ELR (cell line): ENCODE measurements at places on chromosomes 6 and 20.

- DNase-seq: no peak
Measured at GRCh38 chr6:130424710-130425109, 58.9 kb downstream of the TMEM200A start.

GRCh38 chr6:167393731-167394130 lies 68.8 kb downstream of the TTLL2 start:
- no peak for DNase-seq

DNA sequence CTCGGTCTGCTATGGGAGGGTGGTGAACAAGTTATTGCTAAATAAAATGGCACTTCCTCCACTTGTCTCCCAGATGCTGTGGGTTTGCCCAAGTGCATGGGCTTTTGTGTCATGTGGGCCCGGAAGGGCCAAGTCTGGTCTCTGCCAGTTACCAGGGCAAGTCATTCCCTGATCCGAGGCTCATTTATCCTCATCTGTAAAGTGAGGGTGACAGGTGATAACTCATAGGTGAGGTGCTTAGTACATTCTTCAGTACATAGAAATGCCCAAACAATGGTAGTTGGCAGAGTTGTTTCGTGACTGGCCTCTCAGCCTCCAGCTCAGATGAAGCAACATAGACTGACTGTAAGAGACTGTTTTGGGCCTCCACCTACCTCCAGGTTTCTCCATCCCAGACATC lies 2.0 kb upstream of the MUCL3 start:
- DNase-seq: no peak

DNA sequence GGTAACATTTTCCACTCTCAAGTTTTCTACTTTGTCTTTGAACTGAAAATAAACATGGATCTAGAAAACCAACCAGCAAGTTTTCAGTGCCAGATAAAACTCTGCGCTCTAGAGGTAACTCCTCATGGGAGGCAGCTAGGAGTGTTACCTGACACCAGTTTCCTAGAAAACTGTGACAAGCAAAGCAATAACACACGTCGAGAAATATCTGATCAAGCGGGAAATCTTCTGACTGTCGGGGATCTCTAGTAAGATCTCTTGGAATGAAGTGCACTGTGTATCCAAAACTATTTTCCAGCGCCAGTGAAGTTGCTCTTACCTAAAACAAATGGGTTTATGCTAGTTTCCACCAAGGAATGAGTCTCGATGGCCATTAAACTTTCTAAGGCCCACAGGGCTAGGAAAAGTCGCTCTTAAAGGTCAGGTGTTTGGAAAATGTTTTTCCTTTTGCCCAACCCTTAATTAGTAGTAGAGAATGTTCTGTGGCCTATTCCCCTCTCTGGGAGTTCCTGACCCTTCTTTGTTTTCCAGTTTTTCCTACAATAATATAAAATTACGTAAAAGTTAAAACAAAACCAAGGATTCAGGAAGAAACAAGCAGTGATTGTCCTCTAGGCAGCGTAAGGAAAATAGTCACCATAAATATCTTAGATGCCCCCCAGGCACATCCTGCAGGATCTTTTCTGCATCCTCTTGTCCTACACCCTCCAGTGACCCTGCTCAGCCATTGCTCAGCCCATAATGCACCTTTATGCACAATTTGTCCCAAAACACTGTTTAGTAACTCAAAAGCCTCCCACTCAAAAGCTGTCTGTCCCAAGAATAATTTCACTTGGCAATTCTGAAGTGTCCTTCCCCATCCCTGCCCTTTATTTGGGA lies 137.7 kb upstream of the AKAP12 start:
- DNase-seq: no peak

DNA sequence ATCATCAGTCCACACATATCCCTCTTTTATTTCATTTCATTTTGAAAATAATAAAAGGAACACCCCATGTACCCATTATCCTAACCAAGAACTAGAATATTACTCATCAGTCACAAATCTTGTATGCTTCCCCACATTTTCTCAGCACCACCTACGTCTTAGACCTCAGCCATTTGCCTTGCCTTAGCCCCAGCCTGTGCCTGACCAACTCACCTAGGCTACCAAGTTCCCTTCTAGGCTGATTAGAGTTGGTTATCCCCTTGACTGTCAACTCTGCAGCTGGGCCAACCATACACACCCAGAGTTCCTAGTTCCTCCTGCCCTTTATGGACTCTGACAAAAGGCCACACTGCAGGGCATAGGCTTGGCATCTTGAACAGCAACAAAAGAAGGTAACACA lies 33.4 kb upstream of the IPCEF1 start:
- DNase-seq: no peak

- peak; percentile 73 for DNase-seq
Measured at GRCh38 chr6:48325701-48326100, 214.7 kb upstream of the PTCHD4 start.

GRCh38 chr20:60214901-60215815 lies 256.9 kb downstream of the CDH26 start:
- DNase-seq: peak; percentile 14

- no peak for DNase-seq
Measured at GRCh38 chr20:23147647-23147963, 61.5 kb upstream of the CD93 start.

GRCh38 chr20:32510601-32511357 lies 74.4 kb downstream of the NOL4L start:
- DNase-seq: no peak

DNA sequence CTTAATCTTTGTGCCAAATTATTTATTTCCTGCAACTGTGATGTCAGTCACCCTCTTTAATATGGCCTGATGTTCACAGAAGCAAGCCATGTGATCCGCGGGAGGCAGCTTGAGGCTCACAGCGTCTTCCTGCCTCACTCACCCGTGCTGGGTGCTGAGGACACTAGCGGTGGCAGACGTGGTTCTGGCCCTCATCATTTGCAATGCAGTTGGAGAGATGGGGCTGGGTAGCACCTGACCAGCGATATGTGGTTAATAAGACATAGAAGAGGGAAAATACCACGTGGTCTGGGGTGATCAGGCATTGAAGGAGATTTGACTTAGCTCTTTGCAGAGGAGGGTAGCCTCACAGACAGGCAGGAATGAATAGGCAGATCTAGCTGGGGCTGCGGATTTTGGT lies 264.7 kb downstream of the TMEM242 start:
- DNase-seq: no peak

- peak; percentile 58 for DNase-seq
Measured at GRCh38 chr6:31907158-31907813, 5.4 kb upstream of the ZBTB12 start.

GRCh38 chr20:31808481-31808880 lies 10.7 kb upstream of the MYLK2 start:
- no peak for DNase-seq

- no peak for DNase-seq
Measured at GRCh38 chr20:61192337-61192950, 59.6 kb upstream of the CDH4 start.

- DNase-seq: no peak
Measured at GRCh38 chr6:37182736-37183590, 13.0 kb downstream of the PIM1 start.

DNA sequence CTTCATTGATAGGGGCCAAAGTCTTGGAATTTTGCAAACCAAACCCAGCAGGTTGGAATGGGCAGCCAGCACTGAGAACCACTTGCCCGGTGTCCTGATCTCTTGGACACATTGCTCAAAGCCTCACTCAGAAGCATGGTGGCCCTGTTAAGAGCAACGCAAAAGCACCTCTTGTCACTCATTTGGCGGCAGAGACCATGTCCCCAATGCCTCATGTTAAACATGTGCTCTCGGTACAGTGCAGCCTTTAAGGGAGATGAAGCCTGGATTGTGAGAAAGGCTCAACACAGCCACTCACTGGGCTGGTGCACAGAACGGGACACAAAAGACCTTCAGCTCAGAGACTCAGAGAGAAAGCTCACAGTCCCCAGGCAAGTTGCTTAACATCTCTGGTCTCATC lies 298.4 kb upstream of the PRDM1 start:
- DNase-seq: no peak

- peak; percentile 56 for DNase-seq
Measured at GRCh38 chr20:45341939-45342854, 6.0 kb downstream of the SDC4 start.

- DNase-seq: no peak
Measured at GRCh38 chr20:62971211-62971949, 18.9 kb downstream of the SLC17A9 start.

DNA sequence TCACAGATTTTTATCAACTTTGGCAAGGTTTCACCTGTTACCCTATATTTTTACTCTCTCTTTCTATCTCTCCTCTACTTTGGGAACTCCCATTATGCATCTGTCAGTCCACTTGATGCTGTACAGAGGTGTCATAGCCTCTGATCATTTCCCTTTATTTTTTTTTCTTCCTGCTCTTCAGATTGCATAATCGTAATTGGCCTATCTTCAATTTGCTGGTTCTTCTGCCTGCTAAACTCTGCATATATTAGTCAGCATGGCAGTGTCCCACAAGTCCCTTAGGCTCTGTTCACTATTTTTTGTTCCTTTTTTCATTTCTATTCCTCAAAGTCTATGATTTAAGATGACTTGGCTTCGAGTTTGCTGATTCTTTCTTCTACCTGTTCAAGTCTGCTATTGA lies 44.7 kb upstream of the MICB start:
- DNase-seq: no peak

GRCh38 chr6:1527073-1527457 lies 82.7 kb upstream of the FOXC1 start:
- DNase-seq: peak; percentile 14

GRCh38 chr20:51631011-51631950 lies 88.8 kb upstream of the NFATC2 start:
- DNase-seq: peak; percentile 100

- DNase-seq: no peak
Measured at GRCh38 chr6:37082390-37083130, 77.1 kb downstream of the FGD2 start.

DNA sequence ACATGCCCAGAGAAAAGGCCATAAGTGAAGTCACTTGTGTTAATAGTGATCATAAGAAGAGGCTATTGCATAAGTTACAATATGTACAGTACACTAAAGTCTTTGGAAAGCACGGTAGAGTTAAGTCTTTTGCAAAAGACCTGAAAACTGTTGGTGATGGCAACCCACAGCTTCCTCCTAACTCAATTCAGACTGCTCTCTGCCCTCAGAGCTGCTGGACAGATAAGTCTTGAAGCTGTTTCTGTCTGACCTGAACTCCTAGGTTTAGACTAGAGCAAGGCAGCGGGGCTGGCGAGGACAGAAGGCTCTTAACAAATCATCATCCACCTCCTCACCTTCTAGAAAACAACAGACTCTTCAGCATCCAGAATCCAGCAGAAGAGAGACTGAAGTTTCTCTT lies 125.4 kb downstream of the CD24 start:
- no peak for DNase-seq

DNA sequence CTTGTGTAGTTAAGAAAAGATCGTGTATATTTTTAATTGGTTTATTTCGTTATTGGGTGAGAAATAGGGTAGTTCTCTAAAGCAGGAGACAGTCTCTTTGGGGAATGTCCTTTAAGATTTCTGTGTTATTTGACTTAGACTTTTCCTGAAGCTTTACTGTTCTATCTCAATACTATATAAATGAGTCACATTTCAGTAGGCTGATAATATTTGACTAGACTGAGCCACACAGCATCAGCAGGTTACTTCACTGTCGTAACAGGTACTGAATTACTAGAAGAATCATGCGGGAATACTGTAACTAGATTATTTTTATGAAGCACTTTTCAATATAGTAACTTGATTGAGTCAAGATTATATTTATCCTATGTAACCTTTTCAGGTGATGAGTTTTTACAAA lies 1.4 kb downstream of the SMAP1 start:
- DNase-seq: peak; percentile 34

GRCh38 chr6:111530667-111531066 lies 47.6 kb upstream of the REV3L start:
- no peak for DNase-seq

DNA sequence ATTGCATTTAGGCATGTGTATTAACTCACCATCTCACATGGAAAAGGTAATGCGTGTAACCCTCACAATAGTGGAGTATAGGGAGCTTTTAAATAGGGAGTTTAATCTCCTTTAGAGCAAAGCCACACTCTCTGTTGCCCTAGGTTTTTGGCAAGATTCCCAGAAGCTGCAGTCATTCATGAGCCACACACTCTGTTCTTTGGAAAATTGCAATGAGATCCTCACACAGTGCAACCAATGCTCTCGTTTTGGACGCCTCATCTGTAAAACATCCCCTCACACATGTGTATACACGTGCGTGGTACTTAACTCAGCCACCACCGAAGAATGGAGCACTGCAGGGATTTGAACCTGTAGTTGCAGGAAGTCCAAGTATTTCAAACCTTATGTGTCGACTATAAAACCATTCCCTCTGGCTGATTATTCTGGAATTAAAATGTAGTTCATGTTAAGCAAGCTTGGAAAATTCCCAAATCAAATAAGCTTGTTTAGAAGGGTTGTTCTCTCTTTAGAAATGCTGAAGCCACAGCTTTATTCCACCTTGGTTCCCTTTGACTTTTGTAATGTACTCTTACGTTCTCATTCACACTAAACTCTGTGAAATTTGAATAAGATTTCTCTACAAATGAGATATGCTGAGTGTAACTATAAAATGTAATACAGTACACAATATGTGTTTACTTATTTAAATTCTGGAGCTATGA lies 489.8 kb upstream of the MANEA start:
- no peak for DNase-seq

DNA sequence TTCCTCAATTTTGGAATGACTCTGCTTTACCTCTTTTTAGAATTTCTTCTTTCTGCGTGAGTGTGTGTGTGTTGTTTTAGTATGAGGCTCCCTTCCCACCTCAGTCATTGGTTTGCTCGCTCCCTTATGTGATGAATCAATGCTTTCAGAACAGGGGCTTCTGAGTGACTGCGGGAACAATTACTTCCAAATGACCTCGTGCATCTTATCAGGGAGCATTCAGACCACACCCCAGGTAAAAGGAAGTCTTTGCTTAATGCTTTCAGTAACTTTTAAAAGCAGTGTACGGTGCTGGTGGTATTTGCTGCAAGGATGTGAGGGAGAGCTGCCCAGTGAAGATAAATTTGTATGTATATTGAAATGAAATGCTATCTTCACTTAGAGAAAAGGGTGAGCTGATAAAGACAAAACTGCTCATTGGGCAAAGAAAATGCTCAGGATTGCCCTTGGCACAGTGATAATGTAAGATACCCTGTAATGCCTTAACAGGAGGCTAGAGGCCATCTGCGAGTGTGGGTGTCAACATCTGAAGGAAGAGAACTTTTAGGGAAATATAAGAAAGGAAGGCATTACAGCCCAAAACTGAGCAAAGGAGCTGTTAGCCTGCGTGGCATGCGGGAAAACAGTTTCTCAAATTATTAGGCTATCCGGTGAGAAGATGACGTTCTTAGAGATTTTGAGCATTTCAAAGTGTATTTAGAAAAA lies at the start of gene MLIP:
TSS of gene MLIP (plus strand) at position 103 of the 705 bp plus-strand sequence. CDS start at position 140, 37 bp downstream.
- DNase-seq: no peak
